ENCODE measurements at places on chromosomes 4 and X.

DNA sequence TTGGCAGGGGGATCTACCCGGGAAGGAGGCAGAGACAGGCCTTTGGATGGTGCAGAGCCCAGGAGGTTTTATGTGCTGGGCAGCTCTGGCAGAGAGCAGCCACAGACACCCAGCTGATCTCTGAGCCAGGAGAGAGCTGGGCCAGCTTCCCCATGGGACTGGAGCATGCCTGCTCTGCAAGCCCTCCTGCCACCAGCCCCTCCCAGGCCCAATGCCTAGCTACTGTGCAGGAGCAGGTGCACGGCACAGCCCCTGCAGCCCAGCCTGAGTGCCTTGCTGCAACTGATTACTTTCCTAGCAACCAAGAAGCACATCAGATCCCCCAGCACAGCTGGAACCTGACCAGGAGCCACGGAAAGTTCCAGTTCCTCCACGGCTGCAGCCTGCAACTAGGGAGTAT lies 57.8 kb upstream of the BEND2 start:
- no peak for DNase-seq

- DNase-seq = no peak
These were observed 56.7 kb downstream of the IGFBP7 start for GRCh38 chr4:57053508-57053907.

GRCh38 chr4:152283801-152284470 lies 252.0 kb downstream of the FBXW7 start:
- no peak for DNase-seq

- no peak for DNase-seq
These were observed 17.4 kb upstream of the PDCL2 start for GRCh38 chr4:55609393-55609866.

GRCh38 chr4:164956766-164957643 lies 20.5 kb downstream of the TRIM61 start:
- DNase-seq = peak; percentile 73

GRCh38 chrX:26050099-26050498 lies 88.0 kb upstream of the MAGEB18 start:
- DNase-seq = no peak

- no peak for DNase-seq
These were observed 13.9 kb upstream of the DCK start for GRCh38 chr4:70979445-70980008.

Measured in NCI-H1105 (cell line).